ENCODE measurements at places on chromosomes 6 and 20. TPM values are rescaled to one million over a fixed set of nuclear protein-coding genes. Genes with fewer than 3 reads are reported as not detected.
A peak's percentile ranks its signal among the peaks of the same experiment; 100 is the strongest.

GRCh38 chr6:111361648-111362047 is 121.4 kb downstream of the REV3L start:
- no peak for DNase-seq

- no peak for DNase-seq
Measured at GRCh38 chr6:82957171-82957867, 108.3 kb downstream of the UBE3D start.

GRCh38 chr6:144077871-144078270 is 17.5 kb downstream of the SF3B5 start:
- no peak for DNase-seq

DNA sequence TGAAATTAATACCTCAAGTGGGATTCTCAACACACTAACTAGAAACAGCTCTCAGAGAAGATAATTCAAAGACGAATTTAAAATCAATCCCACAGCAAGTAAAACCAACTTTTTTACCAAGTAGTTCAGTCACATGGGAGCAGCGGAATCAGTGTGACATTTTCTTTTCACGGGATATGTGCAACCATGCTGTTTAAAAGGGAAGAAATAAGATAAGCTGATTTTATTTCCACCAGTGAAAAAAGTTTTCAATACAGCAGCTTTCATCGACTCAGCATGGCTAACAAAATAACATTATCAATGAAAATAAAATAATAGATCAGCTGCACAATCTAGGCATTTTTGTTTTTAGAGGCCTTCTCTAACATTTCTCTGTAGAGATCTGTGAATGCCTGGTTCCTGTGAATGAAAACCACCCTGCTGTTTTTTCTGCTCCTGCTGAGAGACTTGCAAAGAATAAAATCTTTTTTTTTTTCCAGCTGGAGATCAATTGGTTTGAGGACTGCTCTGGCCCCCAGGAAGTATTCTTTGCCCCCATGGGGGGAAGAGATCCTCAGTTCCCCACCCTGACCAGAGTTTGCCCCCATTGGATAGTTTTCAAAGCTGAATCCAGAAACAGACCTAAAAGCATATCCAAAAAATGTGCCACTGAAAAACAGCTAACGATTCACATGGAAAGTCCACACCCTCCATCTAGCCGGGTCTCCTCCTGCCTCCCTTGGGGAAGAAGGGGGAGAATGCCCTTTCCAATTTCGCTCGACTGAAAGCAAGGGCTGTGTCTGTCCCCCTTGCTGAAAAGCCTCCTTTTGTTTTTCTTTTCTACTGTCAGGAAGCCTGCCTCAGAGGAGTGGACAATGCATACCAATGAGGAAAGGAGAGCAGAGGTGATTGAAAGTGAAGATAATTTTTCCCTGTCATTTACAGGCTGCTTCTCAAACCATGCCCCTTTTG is 317.6 kb downstream of the PRKN start:
- no peak for DNase-seq

DNA sequence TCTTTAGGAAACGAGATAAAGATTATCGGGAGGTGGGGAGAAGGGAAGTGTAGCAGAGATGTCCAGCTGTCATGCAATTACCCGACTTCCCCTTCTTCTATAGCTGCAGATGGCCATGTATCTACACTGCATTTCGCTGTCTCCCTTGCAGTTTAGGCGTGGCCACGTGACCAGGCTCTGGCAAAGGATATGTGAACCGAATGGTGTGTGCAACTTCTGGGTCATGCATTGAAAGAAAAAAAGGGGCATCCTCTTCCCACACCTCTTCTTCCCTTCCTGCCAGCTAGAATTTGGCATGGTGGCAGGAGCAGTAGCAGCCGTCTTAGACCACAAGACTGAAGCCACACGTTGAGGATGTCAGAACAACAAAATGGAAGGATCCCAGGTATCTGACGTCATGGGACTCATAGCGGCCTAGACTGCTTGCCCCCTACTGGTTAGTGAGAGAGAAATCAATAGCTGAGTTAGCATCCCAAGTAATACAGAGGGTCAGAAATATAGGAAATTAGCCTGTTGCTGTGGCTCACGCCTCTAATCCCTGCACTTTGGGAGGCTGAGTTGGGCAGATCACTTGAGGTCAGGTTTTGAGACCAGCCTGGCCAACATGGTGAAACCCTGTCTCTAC is 32.8 kb downstream of the TCF15 start:
- DNase-seq: no peak

GRCh38 chr6:15974817-15975216 is 154.1 kb upstream of the MYLIP start:
- DNase-seq: no peak

GRCh38 chr6:150596439-150596838 is 3.2 kb upstream of the PLEKHG1 start:
- DNase-seq: no peak

- DNase-seq: no peak
Measured at GRCh38 chr6:29696147-29697125, 15.5 kb upstream of the ZFP57 start.

- peak; percentile 75 for DNase-seq
Measured at GRCh38 chr6:36442671-36443470, at the start of the genes KCTD20 and PXT1. KCTD20 (plus strand) TSS chr6:36443000; CDS start chr6:36470098, 27,098 bp downstream. PXT1 (minus strand) TSS chr6:36442854; CDS start chr6:36426082, 16,772 bp downstream.

- DNase-seq: no peak
Measured at GRCh38 chr20:41172296-41173140, 35.2 kb downstream of the PLCG1 start.

DNA sequence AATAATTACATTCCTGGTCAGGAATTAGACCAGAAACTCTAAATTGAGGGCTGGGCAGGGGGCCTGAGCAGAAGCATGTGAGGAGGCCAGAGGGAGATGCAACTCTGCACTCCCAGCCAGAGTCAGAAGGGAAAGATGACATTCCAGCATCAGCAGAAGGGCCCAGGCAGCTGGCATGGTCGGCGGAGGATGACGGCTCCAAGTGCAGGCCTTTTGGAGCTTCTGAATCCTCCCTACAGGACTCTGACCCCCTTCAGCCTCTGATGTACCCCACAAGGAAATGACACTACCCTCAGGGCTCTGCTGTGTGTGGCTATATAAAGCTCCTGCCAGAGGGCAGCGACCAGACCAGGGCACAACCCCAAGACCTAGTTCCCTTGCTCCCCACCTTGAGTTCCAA is 1.9 kb downstream of the LRFN2 start:
- DNase-seq: no peak

DNA sequence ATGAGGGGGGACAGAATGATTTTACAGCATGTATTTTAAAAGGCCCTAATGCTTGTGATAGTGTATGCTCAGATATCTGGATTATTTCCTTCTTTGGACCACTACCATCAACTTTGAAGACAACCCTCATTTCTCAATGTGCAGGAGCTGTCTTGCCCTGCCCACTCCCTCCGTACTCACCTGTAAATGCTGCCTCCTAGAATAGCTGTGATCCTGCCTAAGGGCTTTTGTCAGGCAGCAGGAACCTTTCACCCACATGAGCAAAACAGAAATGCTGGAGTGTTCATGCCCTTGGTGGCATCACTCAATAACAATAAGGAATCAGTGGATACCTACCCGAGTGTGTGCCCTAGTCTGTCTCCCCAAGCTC is 723.6 kb upstream of the FLRT3 start:
- no peak for DNase-seq

GRCh38 chr6:16057446-16057845 is 71.4 kb upstream of the MYLIP start:
- no peak for DNase-seq

DNA sequence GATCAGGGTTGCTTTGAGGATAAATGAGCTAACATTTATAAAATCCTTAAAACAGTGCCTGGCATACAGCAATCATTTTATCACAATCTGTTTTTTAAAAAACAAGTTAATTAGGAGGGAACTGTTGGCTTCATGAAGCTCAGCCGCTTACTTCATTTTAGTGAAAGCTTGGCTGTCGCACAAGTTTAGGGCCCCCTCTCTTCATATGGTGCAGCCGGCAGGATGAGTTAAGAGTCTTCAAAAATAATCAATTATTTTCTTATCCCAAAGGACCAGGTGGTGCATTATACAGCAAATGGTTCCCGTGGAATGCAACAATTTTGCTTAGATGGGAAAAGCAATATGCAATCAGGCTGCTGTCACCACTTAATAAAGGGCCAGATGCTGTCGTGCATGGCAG is 57.4 kb upstream of the PROKR2 start:
- DNase-seq: no peak

- DNase-seq: no peak
Measured at GRCh38 chr6:152983637-152984512, 1.0 kb upstream of the FBXO5 start.

DNA sequence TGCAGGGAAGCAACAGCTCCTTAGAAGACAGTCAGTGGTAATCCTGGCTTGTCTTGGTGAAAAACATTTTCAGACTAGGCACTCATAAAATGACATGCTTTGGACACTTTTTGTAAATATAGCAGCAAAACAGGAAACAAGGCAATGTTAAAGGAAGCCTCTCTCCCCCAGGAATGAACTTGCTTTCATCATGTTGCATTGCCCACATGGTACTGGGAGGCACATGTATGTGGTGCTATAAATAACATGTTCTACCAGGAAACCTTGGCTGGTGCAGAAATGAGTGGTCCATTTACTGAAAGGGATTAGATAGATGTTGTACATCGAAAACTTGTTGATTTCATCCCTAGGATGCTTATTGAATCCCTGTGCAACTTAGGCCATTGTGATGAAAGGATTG is 121.4 kb upstream of the RREB1 start:
- no peak for DNase-seq

DNA sequence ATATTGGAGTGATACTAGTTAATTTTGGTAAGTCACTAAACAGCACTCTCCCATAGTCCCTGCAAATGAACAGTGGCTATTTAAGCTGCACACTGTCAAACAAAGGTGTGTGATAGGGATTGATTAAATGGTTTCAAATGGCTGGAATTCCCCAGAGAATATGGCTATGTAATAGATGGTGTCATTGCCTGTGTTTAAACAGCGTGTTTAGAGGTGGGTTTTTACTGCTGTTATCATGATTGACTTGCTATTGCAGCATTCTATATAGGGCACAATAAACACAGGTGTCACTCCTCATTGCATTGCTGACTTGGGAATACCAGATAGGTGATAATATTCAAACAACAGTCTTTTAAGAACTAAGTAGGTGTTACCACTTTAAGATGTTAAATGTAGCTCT is 171.7 kb upstream of the MAN1A1 start:
- DNase-seq: no peak

DNA sequence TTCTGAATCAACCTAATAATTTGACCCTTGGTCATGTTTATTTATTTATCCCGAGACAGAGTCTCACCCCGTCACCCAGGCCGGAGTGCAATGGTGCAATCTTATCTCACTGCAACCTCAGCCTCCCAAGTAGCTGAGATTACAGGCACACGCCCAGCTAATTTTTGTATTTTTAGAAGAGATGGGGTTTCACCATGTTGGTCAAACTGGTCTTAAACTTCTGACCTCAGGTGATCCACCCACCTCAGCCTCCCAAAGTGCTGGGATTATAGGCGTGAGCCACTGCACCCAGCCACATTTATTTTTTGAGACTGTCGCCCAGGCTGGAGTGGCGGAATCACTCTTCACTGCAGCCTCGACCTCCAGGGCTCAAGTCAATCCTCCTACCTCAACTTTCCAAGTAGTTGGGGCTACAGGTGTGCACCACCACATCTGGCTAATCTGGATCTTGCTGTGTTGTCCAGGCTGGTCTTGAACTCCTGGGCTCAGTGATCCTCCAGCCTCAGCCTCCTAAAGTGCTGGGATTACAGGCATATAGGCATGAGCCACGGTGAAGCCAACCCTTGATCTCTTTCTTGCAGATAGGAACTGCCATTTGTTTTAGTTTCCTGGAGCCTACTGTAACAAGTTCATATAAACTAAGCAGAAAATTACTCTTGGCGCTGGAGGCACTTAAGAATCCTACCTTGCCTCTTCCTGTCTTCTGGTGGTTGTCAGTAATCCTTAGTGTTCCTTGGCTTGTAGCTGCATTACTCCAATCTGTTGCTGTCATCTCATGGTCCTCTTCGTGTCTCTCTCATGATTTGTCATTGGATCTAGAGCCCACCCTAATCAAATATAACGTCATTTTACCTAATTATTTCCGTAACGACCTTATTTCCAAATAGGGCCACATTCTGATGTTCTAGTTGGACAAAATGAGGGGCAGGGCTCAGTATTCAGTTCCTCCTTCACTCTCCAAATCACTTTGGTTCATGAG is 2.3 kb downstream of the RPS18 start:
- no peak for DNase-seq

GRCh38 chr6:113734982-113735381 is 122.2 kb upstream of the MARCKS start:
- no peak for DNase-seq

DNA sequence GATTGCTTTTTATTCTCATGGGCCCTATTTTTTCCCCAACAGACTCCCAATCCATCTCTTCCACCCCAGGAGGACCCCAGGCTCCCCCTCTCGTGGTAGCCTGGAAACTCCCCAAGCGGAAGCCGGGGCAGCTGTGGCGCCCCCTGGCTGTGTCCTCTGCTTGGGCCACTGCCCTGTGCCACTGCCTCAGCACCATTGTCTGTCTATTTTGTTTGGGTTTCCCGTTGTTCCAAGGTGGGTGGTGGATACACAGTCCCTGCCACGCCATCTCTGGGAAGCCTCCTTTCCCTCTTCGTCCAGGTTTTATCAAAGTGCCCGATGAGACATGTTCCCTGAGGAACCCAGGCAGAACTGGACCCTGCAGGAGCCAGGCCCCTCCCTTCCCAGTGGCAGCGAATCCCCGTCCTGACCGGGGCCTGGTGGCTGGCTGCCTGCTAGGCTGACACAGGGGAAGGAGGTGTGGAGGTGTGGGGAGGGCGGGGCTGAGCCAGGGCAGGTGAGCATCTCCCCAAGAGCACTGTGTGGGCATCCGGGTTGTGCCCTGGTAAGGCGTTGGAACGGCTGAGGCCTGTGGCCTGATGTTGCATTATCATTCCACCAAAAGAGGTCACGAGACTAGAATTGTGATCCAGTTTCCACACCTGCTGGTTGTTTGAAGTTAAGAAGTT is 228.2 kb downstream of the CDH4 start:
- no peak for DNase-seq

DNA sequence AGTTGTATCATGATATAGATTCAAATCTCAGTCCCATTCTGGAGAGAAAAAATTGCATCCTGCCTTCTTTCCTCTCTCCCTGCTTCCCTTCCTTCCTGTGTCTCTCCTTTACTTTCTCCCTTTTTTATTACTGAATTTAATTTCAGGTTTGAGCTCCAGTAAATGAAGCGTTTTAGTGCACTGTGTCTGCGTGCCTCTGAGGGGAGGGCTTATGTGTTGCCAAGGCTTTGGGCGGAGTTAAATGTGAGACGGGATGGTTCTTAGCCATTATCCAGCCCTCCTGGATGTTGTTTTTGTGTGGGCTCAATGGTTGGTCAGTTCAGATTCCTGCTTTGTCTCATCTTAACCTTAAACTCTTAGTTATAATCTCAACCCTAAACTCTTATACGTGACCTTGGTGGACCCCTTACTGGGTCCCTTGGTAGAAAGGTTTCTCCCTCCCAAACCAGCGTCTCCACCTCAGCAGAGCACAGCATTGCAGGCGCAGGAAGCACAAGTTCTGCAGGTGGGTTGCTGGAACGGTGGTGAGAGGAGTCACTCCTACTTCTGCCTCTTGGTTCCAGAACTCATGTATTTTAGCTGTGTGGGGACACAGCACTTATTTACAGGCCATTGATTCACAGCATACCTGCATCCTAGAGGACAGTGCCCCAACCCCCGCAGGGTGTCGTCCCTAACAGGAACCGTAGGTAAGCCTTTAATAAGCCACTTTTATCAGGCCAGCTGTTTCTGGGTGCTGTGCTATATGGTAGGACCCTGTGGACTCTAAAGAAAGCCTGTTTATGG is 68.5 kb downstream of the DNAH8 start:
- DNase-seq: no peak

The CCN6 gene
- not detected for total RNA-seq

The LY6G6F gene
- 1.5 TPM for total RNA-seq

The TMC2 gene
- total RNA-seq: not detected

The DYNLT2 gene
- 3.9 TPM for total RNA-seq

The ZSCAN31 gene
- total RNA-seq: 0.52 TPM

The KCNK5 gene
- 0.86 TPM for total RNA-seq

The CALHM4 gene
- not detected for total RNA-seq
